ENCODE measurements at places on chromosomes 12 and 14.

GRCh38 chr12:12266389-12266872, 413 bp downstream of the LRP6 start:
- DNase-seq = no peak

GRCh38 chr14:26180221-26180620, 417.6 kb downstream of the NOVA1 start:
- DNase-seq = no peak

GRCh38 chr14:105070760-105071137, 5.5 kb upstream of the GPR132 start:
- no peak for DNase-seq

DNA sequence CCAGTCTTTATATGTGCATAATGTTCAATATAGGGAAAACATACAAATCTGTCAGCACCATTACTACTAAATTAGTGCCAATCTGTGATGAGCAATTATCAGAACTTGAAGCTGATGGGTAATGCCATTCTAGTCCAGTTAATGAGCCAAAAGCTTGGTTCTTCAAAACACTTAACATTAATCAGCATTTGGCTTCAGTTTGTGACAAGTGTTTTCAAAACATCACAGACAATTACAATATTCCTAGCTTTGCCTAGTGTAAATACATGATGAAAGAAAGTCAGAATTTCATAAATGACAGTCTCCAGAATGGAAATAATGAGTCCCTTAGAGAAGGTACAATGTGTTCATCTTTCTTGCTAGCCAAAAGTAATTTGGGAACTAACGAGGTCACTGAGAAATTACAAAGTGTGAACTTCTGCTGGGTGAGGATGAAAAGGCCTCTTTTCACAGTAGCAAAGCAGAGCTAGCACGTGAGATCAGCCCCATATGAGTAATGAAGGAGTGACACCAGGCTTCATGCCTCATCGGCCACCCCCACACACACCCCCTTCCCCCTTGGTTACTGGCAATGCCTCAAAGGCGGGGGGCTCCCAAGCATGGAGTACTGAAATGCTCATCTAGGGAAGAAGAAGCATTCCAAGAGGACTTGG, 180.6 kb upstream of the EEA1 start:
- DNase-seq = no peak

DNA sequence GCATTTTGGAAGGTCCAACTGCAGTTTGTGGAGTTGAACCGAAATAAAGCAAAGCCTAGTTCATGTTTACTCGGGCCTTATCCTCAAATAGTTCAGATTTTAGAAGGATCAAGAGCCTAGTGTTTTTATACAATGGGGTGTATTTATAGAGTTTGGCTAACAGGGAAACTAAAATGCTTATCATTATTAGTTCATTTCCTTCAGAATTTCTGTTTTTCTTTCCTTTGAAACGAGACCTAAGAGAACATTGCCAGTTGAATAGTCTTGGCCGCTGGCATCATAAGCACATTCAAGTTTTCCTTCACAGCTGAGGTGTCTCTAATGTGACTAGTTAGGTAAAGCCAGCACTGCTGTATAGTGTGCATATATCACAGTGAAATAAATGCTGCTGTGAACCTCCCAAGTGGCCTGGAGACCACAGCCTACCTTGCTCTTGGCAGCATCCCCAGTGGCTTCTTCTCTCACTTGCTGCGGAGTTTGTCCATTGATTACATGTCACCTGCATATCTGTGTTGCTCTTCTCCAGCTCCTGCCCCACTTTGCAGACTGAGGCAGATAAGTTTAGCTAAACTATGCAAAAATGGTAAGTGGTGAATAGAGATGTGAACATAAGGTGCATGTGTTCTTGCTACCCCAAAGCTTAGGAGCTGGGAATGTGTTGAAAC, 88.8 kb downstream of the ANO6 start:
- DNase-seq = no peak

- no peak for DNase-seq
These were observed 351.4 kb upstream of the ATP2B1 start for GRCh38 chr12:90060031-90060430.

GRCh38 chr12:31235868-31236395, 90.0 kb downstream of the SINHCAF start:
- no peak for DNase-seq

- no peak for DNase-seq
These were observed 169.1 kb downstream of the RBM19 start for GRCh38 chr12:113796852-113797534.

DNA sequence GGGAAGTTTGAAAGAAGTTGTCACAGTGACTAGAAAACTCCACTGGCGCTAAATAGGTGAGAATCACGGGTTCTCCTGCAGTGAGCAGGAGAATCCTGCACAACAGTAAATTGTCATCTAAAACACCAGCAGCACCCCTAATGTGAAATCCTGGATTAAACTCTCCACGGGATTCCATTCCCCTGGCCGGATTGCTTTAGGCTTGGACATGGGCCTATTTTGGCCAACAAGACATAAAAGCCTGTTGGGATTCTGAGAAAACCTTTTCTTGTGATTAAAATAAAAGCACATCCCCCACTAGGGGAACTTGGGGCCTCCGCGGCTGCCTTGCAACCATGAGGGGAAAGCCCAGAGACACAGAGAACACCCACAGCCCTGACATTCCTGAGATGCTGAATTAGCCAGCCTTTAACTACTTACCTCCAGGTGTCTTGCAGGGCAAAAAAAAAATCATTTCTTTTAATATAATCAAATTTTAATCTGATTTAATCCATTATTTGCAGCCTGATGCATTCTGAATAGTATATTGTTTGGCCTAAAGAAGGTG, 21.0 kb upstream of the TSPAN11 start:
- no peak for DNase-seq

DNA sequence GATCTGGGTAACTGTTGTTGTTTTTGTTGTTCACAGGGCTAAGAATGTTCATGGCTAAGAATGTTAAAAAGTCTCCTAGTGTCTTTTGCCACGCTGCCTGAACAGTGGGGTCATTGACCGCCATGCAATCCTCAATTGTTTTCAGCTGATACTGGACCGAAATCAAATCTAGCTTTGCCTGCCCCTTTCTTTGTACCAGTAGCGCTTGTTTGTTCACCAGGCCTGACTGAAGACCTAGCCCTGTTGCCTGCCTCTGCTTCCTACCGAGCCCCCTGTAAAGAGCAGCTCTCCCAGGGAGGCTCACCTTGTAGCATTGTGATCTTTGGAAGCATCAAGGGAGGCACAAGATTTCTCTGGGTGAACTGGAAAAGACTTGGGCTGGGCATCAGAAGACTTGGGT, 6.7 kb downstream of the PSEN1 start:
- no peak for DNase-seq

DNA sequence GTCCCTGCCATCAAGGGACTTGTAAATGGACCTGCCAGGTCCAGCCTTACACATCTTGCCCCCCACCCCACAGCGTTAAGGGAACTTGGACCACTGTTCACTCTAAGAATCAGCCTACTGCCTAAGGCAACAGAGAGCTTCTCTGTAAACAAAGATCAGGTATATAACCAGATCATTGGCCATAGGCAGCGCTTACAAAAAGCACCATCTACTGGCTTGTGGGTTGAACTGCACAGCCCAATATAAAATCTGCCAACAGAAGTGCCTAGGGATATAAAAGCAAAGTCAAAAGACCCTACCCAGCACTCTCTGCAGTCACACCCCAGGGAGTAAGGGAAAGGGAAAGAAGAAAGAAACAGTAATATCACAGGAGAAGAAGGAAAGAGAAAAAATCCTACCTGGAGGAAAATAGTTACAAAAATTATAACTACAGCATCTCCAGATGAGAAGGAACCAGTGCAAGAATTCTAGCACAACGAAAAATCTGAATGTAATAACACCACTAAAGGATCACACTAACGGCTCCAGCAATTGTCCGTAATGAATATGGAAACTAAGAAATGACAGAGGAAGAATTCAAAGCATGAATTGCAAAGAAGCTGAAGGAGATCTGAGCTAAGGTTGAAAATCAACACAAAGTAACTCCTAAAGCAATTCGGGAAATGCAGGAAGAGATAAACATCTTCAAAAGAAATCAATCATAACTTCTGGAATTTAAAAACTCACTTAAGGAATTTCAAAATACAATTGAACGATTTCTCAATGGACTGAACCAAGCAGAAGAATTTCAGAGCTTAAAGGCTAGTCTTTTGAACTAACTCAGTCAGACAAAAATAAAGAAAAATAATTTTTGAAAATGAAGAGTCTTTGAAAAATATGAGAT, 95.2 kb upstream of the PCED1B start:
- DNase-seq = no peak

- DNase-seq = no peak
These were observed 19.1 kb downstream of the TPCN1 start for GRCh38 chr12:113240395-113240794.

DNA sequence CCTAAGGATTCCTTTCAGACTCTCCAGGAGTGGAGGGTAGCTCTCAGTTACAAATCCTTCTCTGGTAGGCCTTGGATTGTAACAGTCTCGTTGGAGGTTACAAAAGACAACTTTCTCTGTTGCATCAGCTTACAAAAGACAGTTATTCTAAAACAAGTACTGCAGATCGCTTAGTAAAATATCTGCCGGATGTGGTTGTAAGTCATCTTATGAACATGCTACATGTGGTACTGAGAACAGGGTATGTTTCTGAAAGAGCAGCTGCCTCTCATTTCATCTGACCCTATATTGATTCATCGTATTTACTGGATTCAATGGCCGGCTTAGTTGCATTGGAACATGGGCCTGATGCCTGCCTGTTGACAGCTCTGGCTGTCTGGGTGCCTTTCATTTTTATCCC, 157.4 kb downstream of the PTCSC3 start:
- DNase-seq = no peak

DNA sequence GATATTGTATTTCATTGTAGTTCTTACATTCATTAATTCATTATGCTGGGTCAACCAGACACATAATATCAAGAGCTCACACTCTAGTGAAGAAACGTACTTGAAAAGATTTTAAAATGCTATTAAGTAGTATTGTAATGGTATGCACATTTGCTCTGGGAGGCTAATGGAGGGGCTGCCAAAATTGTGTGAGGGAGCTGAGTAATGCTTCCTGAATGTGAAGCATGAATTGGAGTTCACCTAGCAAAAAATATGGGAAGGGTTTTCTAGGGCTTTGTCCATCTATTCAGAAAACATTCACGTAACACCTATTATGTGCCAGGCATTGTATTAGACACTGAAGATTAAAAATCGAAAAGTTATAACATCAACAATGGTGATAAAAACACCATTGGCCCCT, 403.8 kb upstream of the PDE3A start:
- DNase-seq = no peak

- DNase-seq = no peak
These were observed 156.3 kb upstream of the PZP start for GRCh38 chr12:9364224-9365176.

DNA sequence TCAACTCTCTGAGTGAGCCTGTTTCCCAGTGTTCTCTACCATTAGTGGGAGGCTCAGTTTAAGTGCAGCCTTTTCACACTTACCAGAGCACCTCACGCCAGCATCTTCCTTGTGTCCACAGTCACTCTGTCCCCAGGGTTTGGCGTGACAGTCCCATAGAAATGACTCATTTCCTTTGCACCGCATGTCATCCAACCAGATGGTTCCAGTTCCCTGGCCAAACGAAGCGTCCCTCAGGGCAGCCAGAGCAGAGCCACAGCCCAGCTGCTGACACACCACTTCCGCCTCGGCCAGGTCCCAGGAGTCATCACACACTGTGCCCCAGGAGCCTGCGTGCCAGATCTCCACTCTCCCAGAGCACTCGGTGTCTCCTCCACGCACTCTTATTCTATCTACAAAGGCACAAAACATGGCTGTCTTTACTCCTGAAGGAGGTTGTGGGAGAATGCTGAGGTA, 65.4 kb downstream of the ACSM4 start:
- DNase-seq = no peak

DNA sequence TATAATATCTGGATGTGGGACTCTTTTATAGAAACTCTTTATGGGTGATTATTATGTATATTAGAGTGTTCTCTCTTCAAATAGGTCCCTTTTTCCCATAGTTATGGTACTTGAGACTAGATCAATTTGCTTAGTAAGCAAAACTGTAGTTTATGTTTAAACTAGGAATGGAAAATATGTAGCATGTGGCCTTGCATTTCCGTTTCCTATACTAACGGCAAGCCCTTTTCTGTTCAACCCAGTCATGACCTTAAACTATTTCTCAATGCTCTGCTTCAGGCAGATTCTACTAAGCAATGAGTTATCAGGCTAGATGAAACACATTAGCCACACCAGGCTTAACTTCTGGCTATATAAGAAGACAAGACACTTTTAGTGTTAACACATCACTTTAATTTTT, 84.6 kb downstream of the OTOGL start:
- no peak for DNase-seq

GRCh38 chr14:29926701-29927375, 809 bp downstream of the PRKD1 start:
- no peak for DNase-seq

DNA sequence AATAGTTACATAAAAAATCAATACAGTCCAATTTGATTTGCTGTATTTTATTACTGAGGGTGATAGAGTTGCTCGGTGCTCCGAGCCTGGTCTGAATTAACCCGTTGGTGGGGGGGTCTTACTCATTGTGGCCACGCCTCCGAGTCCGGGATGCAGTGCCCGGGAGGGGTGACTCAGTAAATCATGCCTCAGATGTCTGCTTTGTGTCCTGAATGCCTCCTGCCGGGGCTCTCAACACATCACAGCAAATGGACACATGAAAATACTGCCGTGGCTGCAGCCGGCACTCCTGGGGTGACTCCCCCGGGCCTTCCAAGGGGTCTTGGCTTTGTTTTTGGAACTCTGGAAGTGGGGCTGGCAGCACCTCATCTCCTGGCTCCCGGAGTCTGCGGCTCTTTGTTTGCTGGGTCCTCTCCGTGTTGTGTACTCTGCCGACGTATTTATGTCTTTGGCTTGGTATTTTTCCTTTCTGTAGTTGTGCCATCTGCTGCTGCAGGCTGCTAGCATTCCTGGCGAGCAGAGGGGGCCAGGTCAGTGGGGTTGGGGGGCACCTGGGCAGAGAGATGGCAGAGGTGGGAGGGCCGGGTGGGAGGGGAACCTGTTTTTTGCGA, 129.0 kb downstream of the AACS start:
- DNase-seq = no peak

- no peak for DNase-seq
These were observed 105.8 kb downstream of the TGFB3 start for GRCh38 chr14:75875958-75876357.

Data from KG1 (cell line).